ENCODE measurements at places on chromosomes 6 and 20. TPM values are rescaled to one million over a fixed set of nuclear protein-coding genes. Genes with fewer than 3 reads are reported as not detected.

Gene CALHM5
- polyA plus RNA-seq = 0.12 TPM

Gene AKIRIN2
- polyA plus RNA-seq = 24.1 TPM

Gene TRIM10
- polyA plus RNA-seq = not detected

Gene SLC2A4RG
- polyA plus RNA-seq = 77.5 TPM

Gene KHDC1L
- not detected for polyA plus RNA-seq

Gene ENPP3
- 0.10 TPM for polyA plus RNA-seq

Gene MUC21
- polyA plus RNA-seq = 912 TPM

Gene TGM2
- 8.6 TPM for polyA plus RNA-seq

Gene LY6G5C
- 1.1 TPM for polyA plus RNA-seq

Gene CDH22
- polyA plus RNA-seq = 0.86 TPM

Gene SIRPB1
- polyA plus RNA-seq = 0.33 TPM

Gene PHACTR3
- 0.83 TPM for polyA plus RNA-seq

Gene ANGPT4
- 0.08 TPM for polyA plus RNA-seq

Gene CST2
- polyA plus RNA-seq = not detected

Gene MTFR2
- 3.2 TPM for polyA plus RNA-seq

Gene CNR1
- polyA plus RNA-seq = 0.77 TPM

Gene OXT
- 0.13 TPM for polyA plus RNA-seq

Gene ITPR3
- polyA plus RNA-seq = 15.0 TPM

Gene C6orf132
- 357 TPM for polyA plus RNA-seq

Gene DDO
- 0.34 TPM for polyA plus RNA-seq

Gene HNF4A
- 0.02 TPM for polyA plus RNA-seq

Gene PROKR2
- not detected for polyA plus RNA-seq

Gene CST1
- polyA plus RNA-seq = not detected

Gene TEAD3
- 29.1 TPM for polyA plus RNA-seq

Gene DCDC2
- 0.02 TPM for polyA plus RNA-seq

Gene SLC17A4
- not detected for polyA plus RNA-seq

Gene SAMD3
- 0.12 TPM for polyA plus RNA-seq

Gene RFX6
- not detected for polyA plus RNA-seq

Gene MYCT1
- 1.6 TPM for polyA plus RNA-seq

Gene RAET1G
- polyA plus RNA-seq = 21.2 TPM

Gene MTHFD1L
- polyA plus RNA-seq = 1.6 TPM

Gene IRAK1BP1
- polyA plus RNA-seq = 0.69 TPM

Gene RAB23
- polyA plus RNA-seq = 1.4 TPM

Gene GJE1
- not detected for polyA plus RNA-seq

Gene BEND6
- 0.08 TPM for polyA plus RNA-seq

Gene PLG
- not detected for polyA plus RNA-seq

Gene TDP2
- 14.2 TPM for polyA plus RNA-seq

Gene SLC12A5
- 0.25 TPM for polyA plus RNA-seq

Gene BPIFA1
- polyA plus RNA-seq = not detected

Gene OVOL2
- polyA plus RNA-seq = 7.3 TPM

Gene NHLRC1
- polyA plus RNA-seq = 1.4 TPM

Data from esophagus (tissue), 2 donors.